Glutamatergic neuron (in vitro differentiated cells): ENCODE measurements at places on chromosomes 4 and X.

DNA sequence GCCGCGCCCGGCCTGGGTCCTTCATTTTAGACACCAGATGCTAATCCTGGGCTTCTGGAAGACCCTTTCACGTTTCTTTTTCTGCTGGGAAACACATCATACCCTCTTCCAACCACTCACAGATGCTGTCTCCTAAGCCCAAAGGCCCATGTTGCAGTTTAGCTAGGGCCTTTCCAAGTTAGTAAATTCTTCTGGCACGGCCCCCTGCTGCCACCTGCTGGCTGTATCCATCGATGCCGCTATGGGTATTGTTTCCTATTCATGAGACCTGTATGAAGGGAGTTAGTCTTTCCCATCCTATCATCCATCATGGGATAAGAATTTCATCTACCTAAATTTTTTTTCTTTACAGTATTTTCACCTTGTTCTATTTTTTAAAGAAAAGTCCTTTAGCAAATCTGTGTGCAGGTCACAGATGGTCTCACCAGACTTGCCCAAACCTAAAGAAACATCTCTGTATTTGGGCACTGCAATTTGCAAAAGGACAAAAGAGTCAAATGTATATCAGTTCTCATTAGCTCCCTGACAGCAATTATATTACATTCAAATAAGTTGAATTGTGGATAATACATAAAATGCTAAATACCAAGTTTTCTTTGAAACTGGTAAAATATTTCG, 37.8 kb upstream of the SLC9A7 start:
- DNase-seq = peak; percentile 77

DNA sequence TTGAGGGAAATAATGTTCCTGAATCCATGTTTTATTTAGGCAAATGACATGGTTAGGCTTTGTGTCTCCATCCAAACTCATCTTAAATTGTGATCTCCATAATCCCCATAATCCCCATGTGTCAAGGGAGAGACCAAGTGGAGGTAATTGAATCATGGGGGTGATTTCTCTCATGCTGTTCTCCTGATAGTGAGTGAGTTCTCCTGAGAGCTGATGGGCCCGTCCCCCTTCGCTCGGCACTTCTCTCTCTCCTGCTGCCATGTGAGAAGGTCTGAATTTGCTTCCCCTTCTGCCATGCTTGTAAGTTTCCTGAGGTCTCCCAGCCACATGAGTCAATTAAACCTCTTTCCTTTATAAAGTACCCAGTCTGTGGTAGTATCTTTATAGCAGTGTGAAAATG, 563.0 kb upstream of the NR3C2 start:
- no peak for DNase-seq

GRCh38 chr4:6492861-6493657, 20.6 kb upstream of the PPP2R2C start:
- DNase-seq = no peak

DNA sequence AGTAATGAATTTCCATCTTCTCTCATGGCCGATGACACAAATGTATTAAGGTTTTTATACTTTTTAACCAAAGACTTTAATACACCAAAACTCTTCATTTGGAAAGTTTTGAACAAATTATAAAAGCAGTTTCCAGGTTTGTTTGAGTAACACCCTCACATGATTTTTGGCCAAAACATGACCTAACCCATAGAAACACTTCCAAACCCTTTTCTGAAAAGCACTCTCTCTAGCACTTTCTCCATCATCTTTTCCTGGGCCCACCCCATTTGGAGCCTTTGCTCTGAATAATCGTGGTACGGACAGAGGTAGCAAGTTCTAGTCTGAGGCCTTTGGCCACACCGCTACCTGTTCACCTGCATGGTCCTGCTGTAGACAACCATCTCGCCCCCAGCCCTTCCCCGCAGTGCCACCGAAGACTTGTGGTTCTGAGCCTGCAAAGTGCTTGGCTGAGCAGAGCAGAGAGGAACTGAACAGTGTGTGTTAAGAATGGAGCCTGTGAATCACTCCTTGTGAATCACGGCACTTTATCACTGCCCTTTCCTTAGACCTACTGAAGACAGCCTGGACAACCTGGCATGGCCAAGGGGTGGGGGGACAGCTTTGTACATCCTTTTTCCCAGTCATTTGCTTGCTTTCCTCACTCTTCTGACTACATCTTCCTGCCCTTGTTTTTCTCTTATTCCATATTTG, 181.8 kb downstream of the PTTG2 start:
- no peak for DNase-seq

GRCh38 chr4:140237616-140238350, 83.8 kb upstream of the MAML3 start:
- DNase-seq = peak; percentile 71

DNA sequence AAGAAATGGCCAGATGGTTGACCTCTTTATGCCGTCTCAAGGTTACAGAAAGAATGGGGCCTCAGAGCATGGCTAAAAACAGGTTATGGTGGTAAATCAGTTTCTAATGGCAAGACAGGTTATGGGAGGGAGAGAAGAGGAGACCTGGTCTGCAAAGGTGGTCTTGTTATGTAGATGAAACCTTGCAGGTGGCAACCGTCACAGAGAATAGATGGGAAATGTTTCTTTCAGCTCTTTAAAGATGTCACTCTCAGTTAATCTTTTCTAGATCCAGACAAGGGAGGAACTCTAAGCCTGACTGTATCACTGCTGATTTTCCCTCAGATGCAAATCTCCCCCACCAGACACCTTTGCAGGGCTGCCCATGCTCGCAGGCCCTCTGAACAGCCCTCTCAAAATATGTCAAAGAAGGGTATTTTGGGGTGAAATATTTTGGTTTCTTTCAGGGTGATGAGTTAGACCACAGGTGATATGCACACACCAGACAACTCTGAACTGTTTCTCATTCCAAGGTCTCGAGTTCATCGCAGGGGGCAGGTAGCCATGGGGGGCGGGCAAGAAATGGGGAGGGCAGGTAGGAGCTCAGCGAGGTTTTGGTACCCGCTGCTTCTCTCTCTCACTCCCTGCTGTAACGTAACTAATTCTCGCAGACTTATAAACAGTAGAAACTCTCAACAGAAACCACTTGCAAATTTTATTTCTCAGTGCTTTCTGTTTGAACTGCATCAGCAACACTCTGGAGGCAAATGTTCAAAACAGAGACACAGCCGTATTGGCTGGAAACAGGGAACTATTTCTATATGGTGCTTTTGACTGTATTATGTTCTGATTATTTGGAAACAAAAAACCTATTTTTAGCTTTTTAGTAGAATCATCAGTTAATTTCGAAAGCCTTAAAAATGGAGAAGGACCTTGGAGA, 32.4 kb downstream of the CASP3 start:
- no peak for DNase-seq
